ENCODE measurements at places on chromosomes 3 and 15.

GRCh38 chr15:25712961-25713355, 150.2 kb downstream of the ATP10A start:
- no peak for DNase-seq

DNA sequence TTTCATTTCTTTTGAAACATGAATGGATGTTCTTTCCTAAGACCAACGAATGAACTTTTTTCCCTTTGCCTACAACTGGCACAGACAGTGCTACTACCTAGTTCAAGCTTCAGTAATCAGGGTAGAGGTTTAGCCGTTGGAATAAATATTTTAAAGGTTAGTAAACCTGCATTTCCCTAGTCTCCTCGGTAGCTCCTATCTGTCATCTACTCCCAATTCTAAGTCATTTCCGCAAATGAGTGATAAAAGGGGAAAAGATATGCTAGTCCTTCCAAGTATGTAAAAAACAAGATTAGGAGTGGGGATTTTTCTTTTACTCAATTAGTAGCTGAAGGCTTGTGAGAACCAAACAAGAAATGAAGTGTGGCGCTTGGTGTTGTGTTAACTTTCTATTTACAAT, 15.2 kb downstream of the SLTM start:
- DNase-seq: no peak

GRCh38 chr3:120173056-120173675, 78.9 kb upstream of the GSK3B start:
- no peak for DNase-seq

DNA sequence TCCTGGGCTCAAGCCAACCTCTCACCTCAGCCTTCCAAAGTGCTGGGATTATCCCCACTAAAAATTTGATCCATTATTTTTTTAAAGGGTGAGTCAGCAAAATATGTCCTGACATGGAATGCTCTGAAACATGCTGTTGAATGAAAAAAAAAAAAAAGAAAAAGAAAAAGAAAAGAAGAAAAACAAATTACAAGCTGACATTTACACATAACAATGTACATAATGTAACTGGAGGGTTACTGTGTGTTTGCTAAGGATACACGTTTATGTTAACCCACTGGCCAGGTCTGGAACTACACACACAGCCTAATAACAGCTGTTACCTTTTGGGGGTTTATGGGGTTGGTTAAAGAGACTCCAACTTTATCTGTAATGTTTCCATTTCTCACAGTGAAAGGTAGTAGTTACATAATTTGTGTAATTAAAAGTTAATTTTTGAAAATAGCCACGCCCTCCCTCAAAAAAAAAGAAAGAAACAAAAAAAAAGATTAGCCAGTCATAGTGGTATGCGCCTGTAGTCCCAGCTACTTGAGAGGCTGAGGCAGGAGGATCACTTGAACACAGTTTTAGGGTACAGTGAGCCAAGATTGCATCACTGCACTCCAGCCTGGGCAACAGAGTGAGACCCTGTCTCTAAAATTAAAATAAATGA, 3.1 kb upstream of the MESP2 start:
- DNase-seq: no peak

GRCh38 chr3:126912491-126913195, 70.3 kb upstream of the PLXNA1 start:
- DNase-seq: no peak

- no peak for DNase-seq
Observed at GRCh38 chr3:156817646-156818272, 8.4 kb upstream of the LEKR1 start.

DNA sequence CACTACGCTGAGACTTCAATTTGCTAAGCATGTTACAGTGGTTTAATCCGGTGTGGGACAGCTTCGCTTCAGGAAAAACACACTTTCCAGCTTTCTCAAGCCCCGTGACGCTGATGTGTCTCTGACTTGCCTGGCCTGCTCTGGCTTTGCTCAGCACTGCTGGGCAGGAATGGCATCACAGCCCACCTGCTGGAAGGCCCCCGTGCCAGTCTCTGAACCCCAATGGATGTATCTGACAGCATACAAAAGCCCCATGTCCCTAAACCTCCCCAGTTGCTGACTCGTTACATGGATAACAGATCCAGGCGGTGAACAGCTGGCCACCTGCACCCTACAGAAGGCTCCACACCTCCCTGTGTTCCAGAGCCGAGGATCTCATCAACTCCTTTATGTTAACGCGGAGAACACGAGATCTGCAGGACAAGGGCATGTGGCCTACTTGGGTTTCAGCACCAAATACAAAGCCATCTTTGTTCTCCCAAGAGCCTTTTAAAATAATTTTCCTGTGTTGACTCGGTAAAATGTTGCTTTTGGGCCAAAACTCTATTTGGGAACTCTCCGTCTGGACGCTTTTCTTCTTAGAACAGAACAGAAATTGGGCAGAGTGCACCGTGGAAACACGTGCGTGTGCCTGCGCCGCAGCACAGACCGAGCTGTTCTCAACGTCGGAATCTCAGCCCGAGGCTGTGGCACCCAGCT, 61.4 kb downstream of the ATP10A start:
- DNase-seq: no peak

- DNase-seq: no peak
Observed at GRCh38 chr15:67768313-67768977, 56.9 kb upstream of the SKOR1 start.

GRCh38 chr3:142445816-142446254, 2.0 kb downstream of the XRN1 start:
- no peak for DNase-seq

DNA sequence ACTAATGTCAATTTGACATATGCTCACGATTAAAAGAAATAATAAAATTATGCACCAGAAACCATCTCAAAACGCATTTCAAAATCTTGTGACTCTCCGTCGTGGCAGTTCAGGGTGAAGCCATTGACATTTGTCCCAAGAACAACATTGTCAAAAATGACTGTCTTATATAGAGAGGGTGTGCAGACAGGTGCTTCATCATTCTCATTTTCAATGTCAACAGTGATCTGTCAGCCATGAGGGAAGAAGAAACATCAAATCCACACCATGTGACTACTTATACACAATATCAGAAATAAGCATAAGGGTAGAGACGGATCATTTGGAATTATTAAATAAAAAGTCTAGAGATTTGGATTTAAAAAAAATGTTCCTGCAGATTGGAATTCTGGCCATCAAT, 65.1 kb upstream of the C3orf49 start:
- DNase-seq: no peak

- DNase-seq: no peak
Observed at GRCh38 chr15:38660738-38661137, 96.1 kb upstream of the RASGRP1 start.

DNA sequence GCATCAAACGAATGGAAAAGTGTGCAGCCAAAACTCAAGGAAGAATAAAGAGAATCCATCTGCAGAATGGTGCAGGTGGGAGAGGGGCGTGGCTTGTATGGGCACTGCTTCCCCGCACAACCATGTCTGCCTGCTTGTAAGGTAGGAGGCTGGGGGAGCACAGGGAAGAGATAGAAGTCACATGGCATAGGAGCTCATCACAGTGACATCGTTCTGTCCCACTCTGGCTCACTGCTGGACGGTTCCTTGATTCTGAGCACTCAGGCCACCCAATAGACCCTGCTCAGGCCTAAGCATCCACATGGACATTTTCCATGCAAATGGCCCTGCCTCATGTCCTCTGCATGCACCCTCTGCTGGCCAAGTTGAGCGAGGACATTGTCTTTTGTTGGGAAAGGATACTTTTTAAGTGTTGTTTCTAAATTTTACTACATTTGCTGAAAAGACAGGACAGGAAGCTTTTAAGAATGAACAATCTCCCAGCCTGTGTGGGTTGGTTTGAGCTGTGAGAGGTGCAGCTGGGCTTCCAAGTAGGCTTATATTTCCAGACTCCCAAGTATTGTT, 3.1 kb downstream of the MYLK start:
- no peak for DNase-seq

DNA sequence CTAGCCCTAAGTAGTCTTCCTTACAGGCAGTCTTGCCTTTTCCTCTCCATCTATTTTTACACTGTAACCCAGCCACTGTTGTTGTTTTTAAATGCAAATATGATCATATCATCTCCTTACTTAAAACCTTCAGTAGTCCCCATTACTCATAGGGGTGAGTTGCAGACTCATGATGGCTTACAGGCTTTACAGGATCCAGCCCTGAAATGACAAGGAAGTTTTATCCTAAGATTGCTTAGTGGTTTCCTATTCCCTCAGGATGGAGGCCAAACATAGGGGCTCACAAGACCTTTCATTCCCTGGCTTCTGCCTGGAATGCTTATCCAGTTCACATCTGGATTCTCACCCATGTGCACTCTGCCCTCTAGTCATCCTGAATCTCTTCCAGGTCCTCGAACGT, 27.7 kb upstream of the PCOLCE2 start:
- DNase-seq: no peak

DNA sequence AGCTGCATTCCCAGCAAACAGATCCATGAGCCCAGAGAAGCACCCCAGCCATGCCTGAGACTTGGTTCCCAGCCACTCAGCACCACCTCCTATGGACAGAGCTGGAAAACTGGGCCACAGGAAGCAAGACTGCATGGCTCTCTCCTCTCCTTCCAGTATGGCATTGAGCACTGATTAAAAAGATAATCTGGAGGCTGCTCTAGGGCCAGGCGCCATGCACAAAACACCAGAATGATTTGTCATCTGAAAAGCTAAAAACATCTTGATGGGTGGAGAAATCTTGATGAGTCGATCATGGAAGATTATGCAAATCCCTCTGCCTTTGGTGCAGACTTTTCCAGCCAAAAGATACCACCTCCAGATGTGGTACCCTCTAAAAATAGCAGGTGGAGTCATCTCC, 62.7 kb upstream of the MRPS22 start:
- DNase-seq: no peak

DNA sequence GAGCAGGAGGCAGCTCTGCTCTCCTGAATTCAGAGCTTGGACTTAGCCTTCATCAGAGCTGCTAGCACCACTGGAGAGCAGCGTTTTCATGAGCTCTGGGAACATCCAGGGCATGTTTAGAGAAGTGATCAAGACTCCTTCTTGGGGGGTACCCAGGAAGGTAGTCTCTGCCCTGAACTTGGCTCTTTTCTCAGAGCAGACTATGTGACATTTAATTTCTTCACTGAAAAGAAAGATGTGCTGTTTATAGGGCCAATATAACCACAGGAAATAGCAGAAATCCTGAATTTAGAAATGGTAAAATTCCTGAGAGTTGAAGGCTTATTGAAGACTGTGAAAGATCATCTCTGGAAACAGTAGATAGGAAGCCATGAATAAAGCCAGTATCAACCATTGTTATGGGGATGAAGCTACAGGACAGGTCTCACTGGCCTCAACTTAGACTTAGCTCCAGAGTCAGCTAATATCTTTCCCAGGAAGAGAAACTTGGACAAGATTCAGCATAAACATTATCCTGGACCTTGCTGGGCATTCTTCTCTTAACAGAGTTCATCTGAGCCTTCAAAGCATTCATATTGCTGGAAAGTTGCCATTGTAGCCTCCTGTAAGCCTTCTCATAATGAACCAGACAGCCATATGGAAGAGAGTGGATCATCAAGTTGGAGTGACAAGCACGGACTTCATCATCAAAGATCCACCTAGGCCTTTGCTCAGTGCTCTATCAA, 386.6 kb upstream of the THBS1 start:
- no peak for DNase-seq

- DNase-seq: no peak
Observed at GRCh38 chr15:82140886-82141285, 95.1 kb upstream of the MEX3B start.

DNA sequence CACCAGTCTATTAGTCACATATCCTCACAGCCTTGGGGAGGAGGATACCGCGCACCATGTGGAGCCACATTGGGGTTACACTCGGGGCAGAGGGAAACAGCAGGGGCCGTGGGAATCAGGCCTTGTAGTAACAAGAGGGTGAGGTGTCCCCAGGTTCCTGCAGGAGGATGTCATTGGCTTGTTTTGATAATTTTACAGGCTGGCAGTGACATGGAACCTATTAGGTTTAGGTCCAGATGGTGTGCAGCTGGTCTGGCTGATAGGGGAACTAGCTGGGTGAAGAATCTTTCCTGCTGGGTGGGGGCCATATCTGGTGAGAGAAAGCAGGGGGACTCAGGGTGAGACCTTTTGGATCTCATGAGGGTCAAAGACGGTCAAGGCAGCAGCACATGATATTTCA, 9.8 kb upstream of the MEF2A start:
- DNase-seq: no peak

DNA sequence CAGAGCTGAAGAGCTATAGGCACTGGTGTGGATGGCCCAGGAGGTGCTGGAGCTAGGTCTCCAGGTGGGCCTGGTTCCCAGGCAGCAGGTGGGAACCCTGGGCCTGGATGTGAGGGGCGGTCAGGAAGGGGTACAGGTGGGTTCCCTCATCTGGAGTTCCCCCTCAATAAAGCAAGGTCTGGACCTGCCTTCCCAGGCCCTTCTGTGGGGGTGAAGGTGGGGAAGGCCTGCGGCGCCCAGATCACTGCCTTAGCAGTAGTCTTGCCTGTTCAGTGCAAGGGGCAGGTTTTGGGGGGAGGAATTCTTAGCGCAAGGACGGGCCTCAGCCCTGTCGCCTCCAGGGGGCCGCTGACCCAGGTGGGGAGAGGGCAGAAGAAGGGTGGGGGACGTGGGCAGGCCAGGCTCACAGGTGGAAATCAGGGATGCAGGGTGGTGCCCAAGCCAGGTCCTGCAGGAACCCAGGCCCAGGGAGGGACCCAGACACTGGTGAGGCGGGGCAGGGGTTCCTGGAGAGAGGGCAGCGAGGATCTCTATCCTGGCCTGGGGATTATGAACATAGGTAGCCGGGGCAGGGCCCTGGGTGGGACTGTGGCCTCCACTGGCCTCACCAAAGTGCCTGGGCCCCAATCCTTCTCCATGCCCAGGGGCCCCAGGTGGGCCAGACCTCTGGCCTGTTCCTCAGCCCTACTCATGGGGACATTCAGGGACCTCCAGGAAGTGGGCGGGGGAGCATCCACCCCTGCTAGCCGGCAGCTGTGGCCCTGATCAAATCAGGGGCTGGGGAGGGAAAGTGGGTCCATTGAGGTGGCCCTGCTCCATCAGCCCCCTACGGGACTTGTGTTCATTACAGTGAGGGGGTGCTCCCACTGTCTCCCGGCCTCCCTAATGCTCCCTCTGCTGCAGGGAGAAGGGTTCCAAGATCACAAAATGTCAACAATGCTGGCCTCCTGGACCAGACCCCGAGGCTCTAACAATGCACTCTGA, 25.3 kb downstream of the HDAC11 start:
- no peak for DNase-seq

- no peak for DNase-seq
Observed at GRCh38 chr3:119930286-119930685, 148.4 kb downstream of the NR1I2 start.

DNA sequence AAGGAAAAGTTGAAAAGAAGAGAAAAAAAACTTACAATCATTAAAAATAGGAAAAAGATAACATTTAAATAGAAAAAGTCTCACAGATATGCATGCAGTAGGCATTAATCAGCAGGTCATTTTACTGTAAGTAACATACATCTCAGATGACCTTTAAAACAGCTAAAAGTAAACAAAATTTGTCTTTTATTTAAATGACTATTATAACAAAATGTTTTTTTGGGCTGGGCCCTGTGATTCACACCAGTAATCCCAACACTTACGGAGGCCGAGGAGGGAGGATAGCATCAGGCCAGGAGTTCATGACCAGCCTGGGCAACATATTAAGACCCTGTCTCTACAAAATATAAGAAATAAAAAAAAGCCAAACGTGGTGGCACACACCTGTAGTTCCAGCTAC, 14.7 kb downstream of the IQGAP1 start:
- DNase-seq: no peak

Data from cerebellum (tissue), 4 donors.